Osteoblast (primary cell): ENCODE measurements at places on chromosomes 6 and 20. TPM values are rescaled to one million over a fixed set of nuclear protein-coding genes. Genes with fewer than 3 reads are reported as not detected.
A peak's percentile ranks its signal among the peaks of the same experiment; 100 is the strongest.

The OR2J3 gene
- not detected in 2 replicates for total RNA-seq

The ZC2HC1B gene
- not detected in 2 replicates for total RNA-seq

The NUP153 gene
- 28.6 TPM in 2 replicates for total RNA-seq

The TP53RK gene
- 18.0 and 21.0 TPM in 2 replicates for total RNA-seq

The CCDC170 gene
- 1.8 and 2.7 TPM in 2 replicates for total RNA-seq

The MYO6 gene
- 15.2 and 16.8 TPM in 2 replicates for total RNA-seq

The DOK5 gene
- 12.7 and 14.1 TPM in 2 replicates for total RNA-seq

GRCh38 chr6:112305795-112306564 lies 41.1 kb upstream of the RFPL4B start:
- peaks cover 20% of the 10 kb centered on the region for H3K4me1 ChIP-seq
- no peak for DNase-seq
- no peak overlapping the region for H3K27ac ChIP-seq
- no peaks in the 10 kb centered on the region for H3K27me3 ChIP-seq
- no peak overlapping the region for H3K4me3 ChIP-seq
- no peaks in the 10 kb centered on the region for H3K36me3 ChIP-seq

- H3K36me3 ChIP-seq: no peaks in the 10 kb centered on the region
- H3K4me3 ChIP-seq: no peak overlapping the region
- peaks cover 36% of the 10 kb centered on the region for H3K4me1 ChIP-seq
- DNase-seq: no peak
Measured at GRCh38 chr6:166588691-166589336, 2.3 kb upstream of the RAMACL start.

DNA sequence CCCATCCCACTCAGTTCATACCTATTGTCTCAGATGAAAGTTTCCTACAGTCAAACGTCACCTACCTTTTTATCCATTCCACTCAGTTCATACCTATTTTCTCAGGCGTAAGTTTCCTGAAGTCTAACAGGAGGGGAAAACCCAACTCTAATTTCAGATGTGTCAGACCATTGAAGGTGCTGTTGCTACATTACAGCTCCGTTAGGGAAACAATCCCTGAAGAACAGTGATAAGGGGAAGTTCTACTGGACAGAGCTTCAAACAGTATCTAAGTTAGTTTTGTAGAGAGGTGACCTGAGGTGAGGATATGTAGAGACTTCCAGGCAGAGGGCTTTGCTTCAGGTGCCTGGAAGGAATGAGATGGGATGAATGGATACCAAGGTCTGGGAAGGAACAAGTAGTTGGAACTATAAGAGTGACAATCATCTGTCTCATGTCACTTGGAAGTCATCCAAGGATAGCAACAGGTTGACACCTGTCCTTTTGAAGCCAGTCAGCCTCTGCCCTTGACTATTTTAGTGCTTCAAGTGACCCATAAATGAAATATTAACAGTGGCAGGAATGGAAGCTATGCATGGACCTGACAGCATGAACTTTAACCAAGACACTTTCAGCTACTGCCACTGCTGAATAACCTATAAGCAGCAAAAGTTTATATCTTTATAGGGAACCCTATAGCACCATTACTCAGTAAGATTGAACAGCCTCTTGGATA lies 191.6 kb upstream of the MOCS1 start:
- H3K27me3 ChIP-seq: no peaks in the 10 kb centered on the region
- no peaks in the 10 kb centered on the region for H3K4me1 ChIP-seq
- no peak overlapping the region for H3K4me3 ChIP-seq
- H3K36me3 ChIP-seq: no peaks in the 10 kb centered on the region
- H3K27ac ChIP-seq: no peak overlapping the region
- no peak for DNase-seq

DNA sequence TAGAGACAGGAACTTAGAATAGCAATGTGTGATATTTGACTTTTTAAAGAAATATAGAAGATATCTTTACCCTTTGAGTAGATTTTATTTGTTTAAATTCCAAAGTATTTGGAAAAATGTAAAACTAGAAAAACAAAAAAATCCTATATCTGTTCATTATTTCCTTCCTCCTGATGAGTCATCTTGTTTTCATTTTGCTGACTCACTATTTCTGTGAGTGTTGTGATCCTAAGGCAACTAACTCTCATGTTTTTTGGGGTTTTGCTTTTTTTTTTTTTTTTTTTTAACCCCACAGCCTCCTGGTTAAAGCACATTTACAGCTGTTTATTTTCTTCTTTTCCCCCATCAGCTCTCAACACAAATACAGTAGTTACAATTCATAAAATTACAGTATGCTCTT lies 37.8 kb upstream of the THEMIS start:
- H3K4me1 ChIP-seq: peaks cover 31% of the 10 kb centered on the region
- H3K36me3 ChIP-seq: no peaks in the 10 kb centered on the region
- peak overlapping the region; percentile 92 for H3K27ac ChIP-seq
- no peak overlapping the region for H3K4me3 ChIP-seq

DNA sequence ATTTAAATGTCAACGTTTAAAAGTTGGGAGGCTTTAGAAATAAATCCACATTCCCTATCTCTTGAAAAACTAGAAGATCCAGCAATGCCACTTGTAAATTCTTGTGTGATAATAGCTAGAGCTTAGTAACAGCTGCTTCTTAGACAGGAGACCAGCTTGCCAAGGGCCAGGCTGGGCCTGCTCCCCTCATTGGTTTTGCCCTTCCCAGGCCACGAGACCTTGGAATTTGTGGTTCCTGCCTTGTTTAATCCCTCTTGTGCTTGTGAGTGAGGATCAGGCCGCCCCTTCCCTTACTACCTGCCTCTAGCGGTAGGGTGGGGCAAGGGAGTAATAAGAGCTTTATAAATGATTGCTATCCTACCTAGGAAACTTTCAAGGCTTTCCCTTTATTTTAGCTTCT lies 363.5 kb downstream of the SYNE1 start:
- H3K4me3 ChIP-seq: no peak overlapping the region
- H3K27me3 ChIP-seq: no peaks in the 10 kb centered on the region
- peaks cover 15% of the 10 kb centered on the region for H3K36me3 ChIP-seq
- H3K27ac ChIP-seq: peak overlapping the region; percentile 73
- peak; percentile 38 for DNase-seq
- H3K4me1 ChIP-seq: peaks cover 55% of the 10 kb centered on the region

DNA sequence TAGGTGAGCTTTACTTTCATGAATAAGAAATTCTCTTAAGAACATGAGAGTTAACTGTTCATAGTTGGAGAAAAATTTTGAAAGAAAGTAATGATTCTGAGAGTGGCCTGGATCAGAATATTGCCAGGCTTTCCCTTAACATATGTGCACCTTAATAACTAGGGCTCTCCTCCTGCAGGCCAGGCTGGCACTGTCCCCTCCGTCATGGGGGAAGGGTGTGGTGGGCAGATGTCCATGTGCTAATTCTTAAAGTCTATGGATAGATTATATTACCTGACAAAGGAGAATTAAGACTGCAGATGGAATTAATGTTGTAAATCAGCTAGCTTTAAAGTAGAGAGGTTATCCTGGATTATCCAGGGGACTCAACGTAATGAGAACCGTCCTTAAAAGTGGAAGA lies 10.9 kb upstream of the KLHL32 start:
- H3K27ac ChIP-seq: no peak overlapping the region
- H3K4me1 ChIP-seq: no peaks in the 10 kb centered on the region
- no peaks in the 10 kb centered on the region for H3K36me3 ChIP-seq
- no peak for DNase-seq
- peaks cover 8% of the 10 kb centered on the region for H3K27me3 ChIP-seq
- no peak overlapping the region for H3K4me3 ChIP-seq

DNA sequence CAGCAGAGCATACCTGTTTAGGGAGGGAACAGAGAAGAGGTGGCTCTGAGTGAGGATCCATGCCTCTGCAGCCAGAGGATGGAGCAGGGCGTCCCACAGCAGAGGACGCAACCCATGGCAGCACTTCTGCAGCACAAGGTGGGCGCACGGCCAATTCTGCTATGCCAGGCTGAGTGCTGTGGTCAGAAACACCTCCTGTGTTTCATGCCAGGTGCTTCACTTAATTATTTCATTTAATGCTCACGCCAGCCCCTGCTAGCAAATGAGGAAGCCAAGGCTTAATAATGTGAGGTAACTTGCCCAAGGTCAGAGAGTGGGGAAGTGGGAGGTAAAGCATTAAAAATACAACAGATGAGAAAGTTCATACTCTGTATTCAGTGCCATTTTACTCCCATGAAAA lies 68.5 kb upstream of the PTGIS start:
- no peaks in the 10 kb centered on the region for H3K27me3 ChIP-seq
- no peak overlapping the region for H3K4me3 ChIP-seq
- no peak overlapping the region for H3K27ac ChIP-seq
- H3K4me1 ChIP-seq: no peaks in the 10 kb centered on the region
- H3K36me3 ChIP-seq: peaks cover 67% of the 10 kb centered on the region
- DNase-seq: no peak

GRCh38 chr20:53157443-53158408 lies 185.6 kb downstream of the TSHZ2 start:
- H3K27me3 ChIP-seq: no peaks in the 10 kb centered on the region
- H3K4me1 ChIP-seq: peaks cover 13% of the 10 kb centered on the region
- no peaks in the 10 kb centered on the region for H3K36me3 ChIP-seq
- no peak for DNase-seq

- no peaks in the 10 kb centered on the region for H3K27me3 ChIP-seq
- H3K36me3 ChIP-seq: peaks cover 52% of the 10 kb centered on the region
- H3K4me3 ChIP-seq: no peak overlapping the region
- DNase-seq: peak; percentile 90
- peaks cover 16% of the 10 kb centered on the region for H3K4me1 ChIP-seq
Measured at GRCh38 chr6:7219310-7219709, 93.7 kb downstream of the SSR1 start.

DNA sequence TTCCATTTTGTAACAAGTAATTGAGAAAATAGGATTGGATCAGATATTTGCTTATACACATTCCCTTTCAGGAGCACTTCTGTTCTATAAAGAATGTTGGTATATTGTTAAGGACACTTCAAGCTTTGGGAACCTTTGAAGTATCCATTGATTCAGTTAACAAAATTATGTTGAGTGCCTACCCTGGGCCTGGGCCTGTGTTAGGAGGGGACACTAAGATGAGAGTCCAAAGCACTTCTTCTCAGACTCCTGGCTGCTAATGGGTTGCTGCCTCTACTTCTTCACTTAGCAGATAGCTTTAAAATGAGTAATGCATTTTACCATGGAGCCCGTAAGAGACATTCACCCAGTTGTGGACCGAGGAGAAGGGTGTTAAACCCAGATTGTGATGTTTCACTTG lies 40.3 kb downstream of the PTPN1 start:
- no peak for DNase-seq
- no peak overlapping the region for H3K4me3 ChIP-seq
- peaks cover 13% of the 10 kb centered on the region for H3K4me1 ChIP-seq
- H3K36me3 ChIP-seq: peaks cover 16% of the 10 kb centered on the region
- no peaks in the 10 kb centered on the region for H3K27me3 ChIP-seq

- no peaks in the 10 kb centered on the region for H3K27me3 ChIP-seq
- no peak for DNase-seq
- H3K4me3 ChIP-seq: no peak overlapping the region
- no peaks in the 10 kb centered on the region for H3K4me1 ChIP-seq
- H3K27ac ChIP-seq: no peak overlapping the region
Measured at GRCh38 chr6:45822246-45822812, 193.3 kb downstream of the CLIC5 start.

DNA sequence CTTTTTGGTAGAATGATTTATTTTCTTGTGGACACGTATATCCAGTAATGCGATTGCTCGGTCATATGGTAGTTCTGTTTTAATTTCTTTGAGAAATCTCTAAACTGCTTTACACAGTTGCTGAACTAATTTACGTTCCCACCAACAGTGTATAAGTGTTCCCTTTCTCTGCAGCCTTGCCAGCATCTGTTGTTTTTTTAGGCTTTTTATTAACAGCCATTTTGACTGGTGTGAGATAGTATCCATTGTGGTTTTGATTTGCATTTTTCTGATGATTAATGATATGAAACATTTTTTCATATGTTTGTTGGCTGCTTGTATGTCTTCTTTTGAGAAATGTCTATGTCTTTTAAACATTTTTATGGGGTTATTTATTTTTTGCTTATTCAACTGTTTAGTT lies 196.7 kb downstream of the MOXD1 start:
- H3K4me3 ChIP-seq: no peak overlapping the region
- no peaks in the 10 kb centered on the region for H3K27me3 ChIP-seq
- no peak overlapping the region for H3K27ac ChIP-seq
- no peaks in the 10 kb centered on the region for H3K36me3 ChIP-seq

DNA sequence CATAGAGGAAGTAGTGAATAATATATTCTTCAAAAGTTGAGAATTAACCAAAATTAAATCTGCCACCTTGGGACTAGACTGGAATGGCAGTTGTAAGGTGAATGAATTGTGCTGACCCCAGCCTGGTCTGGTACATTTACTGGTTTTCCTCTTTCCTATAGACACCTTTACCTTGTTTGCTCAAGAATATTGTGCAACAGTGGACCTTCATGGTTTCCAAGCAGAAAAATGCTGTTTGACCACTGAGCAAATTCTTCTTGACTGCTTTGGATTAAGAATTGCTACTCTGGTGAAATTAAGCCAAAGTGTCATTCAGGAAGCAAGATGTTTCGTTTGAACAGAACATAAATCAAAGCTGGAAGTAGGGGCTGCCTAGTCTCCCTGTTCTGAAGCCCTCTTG lies 156.6 kb upstream of the TAB2 start:
- no peaks in the 10 kb centered on the region for H3K4me1 ChIP-seq
- no peak overlapping the region for H3K4me3 ChIP-seq
- no peak for DNase-seq
- H3K36me3 ChIP-seq: no peaks in the 10 kb centered on the region

DNA sequence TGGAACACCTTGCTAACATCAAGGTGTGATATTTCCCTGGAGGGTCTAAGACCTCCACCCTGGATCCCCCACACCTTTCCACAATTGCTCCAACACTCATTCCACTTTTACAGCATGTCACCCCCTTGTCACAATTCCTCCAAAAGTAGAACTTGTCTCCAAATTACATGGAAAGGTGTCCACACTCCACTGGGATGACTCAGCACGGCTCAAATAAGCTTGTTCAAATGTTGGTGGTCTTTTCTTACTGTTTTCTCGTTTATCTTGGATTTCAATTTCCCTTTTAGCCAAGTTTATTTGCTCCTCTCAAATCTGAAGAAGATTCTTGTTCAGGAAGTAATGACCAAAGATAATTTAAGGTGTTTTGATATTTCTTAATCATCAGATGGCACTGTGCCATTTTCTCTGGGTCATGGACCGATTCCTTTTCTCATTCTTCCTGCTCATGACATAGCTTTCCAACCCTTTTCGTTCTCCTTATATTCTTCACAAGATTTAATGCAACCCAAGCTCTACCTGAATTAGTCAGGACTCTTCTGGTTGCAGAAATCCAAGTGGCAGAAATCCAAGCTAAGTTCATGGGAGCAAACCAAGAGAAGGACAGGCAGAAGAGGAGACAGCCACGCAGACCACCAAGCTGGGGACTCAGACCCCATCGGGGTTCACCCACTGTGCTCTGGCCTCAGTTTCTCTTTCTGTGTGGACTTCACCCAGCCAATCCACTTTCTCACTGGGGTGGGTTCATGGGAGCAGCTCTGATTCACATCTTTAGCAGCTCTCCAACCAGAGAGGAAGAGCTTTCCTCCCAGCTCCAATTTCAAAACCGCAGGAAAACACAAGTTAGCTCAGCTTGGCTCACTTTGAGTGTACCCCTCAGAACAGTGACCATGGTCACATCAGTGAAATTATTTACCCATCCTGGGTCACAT lies 110.5 kb upstream of the CDYL start:
- peak; percentile 60 for DNase-seq
- no peak overlapping the region for H3K4me3 ChIP-seq
